Stimulated activated CD4-positive, alpha-beta T cell treated with anti-CD3 and anti-CD28 coated beads, TNF-alpha, amount 100 ng/mL, for 1 hour (primary cell): ENCODE measurements at places on chromosomes 7 and 10.

DNA sequence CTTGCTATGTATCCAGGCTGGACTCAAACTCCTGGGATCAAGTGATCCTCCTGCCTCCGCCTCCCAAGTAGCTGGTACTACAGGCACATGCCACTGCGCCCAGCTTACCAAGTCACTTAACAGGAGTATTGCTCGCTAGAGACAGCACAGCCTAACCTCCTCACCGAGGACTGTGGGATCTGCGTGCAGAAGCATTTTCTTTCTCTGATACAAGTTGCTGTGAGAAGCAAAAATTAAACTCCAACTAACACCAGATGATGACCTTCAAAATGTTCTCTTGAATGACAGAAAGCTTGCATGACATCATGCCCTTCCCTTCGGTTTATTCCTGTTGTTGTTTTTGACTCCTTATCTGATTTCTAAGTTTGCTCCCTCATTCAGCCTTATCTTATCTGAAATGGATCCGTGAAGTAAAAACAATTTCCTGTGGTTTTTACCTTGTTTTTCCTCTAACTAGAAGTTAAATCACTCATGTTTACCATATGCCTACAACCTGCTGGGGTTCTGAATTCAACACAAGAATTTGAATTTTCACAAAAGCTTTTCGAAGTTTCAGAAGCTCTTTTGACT, 94.4 kb upstream of the KIF5B start:
- no peak for DNase-seq

GRCh38 chr7:43590862-43591557, 8.1 kb downstream of the STK17A start:
- no peak for DNase-seq

GRCh38 chr10:22505911-22506685, 160.8 kb downstream of the SPAG6 start:
- DNase-seq, result no peak

DNA sequence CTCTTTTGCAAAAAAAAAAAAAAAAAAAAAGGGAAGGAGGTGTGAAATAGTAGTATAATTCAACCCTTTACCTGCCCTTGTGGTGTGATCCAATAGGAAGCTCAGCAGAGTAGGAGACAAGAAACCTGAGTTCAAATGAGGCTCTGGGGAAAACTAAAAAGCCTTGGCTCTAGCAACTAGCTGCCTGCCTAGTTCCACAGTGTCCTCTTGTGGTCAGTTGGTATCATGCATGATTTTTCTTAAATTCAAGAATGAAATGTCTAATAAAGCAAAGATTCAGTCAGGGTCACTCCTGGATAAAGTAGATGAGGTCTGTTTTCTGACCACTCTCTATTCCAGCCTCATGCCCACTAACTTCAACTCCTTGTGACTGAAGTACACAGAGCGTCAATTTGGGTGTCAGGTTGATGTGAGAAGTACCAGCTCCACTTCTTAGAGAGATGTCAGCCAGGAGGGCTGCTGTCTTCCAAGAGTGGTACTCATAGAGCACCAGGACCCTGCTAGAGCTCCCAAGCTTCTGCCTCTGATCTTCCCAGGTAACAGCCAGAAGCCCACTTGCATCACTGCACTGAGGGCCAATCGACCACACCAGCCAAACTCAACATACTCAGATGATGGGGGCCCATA, 10.5 kb downstream of the LSM5 start:
- DNase-seq, result no peak

GRCh38 chr7:21898265-21898930, 47.3 kb downstream of the CDCA7L start:
- DNase-seq, result no peak

DNA sequence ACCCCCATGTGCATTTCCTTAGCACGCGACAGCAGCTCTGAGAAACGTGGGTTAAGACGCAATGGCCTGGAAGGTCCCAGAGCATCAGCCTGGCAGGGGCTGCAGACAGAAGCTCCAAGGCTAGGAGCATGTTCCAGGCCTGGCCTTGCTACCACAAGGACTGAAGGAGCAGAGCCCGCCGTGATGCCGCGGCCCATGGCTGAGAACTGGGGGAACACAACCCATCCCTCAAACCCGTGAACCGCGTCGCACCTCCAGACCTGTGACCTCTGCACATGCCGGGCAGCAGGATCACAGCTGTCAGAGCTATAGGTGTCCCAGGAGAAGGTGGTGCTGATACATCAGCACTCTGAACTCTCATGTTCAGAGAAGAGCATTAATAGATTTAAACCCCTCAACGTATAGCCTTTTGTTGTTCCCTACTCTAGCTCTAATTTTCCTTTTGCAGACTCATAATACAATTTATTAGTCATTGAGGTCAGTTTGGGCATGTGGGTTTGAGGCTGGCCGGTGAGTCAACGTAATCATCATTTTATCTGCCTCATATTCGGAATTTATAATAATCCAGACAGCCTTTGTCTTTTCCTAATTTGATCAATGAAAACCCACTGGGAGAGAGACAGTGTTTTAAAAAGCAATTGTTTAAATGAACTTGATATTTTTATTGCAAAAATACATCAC, 222.5 kb upstream of the TCERG1L start:
- DNase-seq, result no peak

- no peak for DNase-seq
Observed at GRCh38 chr7:118793582-118793981, 569.1 kb downstream of the ANKRD7 start.

- DNase-seq, result no peak
Observed at GRCh38 chr10:69327463-69328379, 49.4 kb downstream of the HK1 start.

DNA sequence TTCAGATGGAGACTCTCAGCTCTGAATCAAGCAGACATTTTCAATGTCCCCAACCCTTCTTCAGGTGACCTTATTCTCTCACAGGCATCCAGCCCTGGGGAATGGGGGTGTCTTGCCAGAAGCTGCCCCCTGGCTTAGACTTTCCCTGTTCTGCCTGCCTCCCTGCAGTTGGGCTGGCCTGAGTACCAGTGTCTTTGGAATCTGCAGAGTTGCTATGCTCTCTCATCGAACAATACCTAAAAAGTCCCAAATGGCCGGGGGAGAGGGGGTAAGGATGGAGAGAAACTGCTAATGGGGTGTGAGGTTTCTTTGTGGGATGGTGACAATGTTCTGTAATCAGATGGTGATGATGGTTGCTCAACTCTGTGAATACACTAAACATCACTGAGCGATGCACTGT, 20.6 kb downstream of the SLC18A2 start:
- no peak for DNase-seq

DNA sequence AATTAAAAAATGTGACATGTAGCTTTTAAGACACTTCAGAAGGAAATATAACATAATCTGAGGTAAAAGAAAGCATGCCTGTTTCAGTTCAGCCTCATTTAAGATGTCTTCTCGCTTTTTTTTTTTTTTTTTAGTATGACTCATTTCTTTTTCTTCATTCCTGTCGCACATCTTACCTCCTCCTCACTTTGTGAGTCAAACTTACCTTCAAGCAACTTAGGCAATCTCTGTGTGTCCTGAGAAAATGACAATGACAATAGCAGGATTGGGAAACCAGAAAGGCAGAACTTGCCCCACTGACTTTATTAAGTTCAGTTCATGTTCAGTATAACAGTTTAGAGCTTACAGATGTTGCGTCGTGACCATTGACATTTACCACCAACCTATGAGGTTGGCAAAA, 7.7 kb downstream of the PTN start:
- no peak for DNase-seq
